ENCODE measurements at places on chromosomes 11 and 22.
A peak's percentile ranks its signal among the peaks of the same experiment; 100 is the strongest.

DNA sequence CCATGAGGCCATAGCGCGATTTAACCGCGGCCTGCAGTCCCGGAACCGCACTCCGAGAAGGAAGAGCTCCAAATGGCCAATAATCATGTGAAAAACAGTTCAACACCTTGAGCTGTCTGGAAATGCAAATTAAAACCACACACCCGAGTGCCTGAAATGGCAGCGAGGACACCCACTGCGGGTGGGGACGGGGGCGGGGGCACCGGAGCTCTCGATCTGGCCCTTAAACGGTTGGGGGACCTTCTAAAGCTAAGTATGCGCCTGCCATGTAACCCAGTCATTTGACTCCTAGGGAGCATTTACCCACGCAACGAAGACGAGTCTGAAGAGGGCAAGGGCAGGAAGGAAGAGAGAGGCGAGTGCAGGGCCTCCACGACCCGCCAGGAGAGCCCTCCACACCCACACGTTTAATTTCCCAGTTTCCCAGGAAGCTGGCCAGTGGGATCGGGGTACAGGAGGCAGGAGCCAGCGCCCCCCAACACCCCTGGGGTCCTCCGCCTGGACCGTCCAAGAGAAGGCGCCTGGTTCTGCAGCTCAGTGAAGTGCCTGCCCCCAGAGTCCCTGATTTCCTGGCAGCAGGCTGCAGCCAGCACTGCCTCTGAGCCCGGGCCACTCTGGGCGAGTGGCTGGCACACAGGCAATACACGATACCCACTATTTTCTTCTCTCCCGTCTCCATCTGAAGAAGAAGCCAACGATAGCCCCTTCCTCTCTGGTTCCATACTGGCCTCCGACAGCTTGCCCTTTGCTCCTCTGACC lies 1.7 kb downstream of the TTLL8 start:
- no peak for DNase-seq

DNA sequence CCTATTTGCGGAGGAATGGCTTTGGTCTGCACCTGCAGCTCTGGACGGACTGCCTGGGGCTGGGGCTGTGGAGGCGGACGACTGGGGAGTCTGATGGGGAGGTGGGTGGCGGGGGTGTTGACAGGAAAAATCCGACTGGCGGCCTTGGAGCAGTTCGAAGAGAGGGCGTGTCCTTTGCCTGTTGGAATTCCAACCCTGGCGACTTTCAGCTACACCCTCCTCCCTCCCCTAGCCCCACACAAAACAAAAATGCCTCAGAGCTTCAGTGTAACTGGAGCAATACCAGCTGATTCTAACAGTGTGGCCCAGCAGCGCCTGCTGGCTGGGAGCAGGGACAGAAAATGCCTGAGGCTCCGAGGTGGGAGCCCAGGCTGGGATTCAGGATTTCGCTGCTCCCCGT lies 85.4 kb downstream of the ATXN10 start:
- peak; percentile 30 for DNase-seq

GRCh38 chr11:132451942-132452601 lies 1080.2 kb downstream of the OPCML start:
- no peak for DNase-seq

DNA sequence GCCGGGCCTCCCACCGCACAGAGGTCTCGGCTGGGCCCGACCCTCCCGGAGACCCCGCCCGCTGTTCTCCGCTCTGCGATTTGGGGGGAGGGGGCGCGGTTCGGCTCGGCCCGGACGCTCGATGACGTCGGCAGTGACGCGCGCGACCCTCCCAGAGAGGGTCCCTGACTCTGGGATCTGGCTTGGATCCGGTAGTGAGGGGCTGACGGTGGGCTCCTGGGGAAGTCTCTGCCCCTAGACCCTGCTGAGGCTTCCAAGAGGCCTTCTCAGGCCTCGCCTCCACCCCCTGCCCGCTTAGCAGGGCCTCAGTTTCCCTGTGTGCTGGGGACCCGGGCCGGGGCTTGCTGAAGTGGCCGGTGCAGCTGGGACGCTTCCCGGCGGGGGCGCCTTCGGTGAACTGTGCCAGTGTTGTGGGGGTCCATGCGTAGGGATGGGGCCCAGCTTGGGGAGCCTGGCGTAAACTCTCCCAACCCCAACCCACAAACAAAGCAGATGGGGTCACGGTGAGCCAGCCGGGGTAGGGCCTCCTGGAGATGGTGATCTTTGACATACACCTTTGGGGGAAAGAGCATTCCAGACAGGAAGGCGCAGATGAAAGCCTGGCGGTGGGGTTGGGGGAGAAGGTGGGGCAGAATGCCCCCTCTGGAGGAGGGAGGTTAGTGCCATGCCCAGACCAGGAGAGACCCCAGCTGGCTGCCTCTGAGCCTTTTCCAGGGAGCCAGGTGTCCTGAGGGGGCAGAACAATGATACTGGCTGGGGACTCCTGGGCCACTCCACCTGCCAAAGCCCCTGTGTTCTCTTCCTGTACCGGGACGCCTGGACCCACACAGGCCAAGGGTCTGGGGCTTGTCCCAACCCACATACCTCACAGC lies 1.0 kb downstream of the B4GALNT4 start:
- no peak for DNase-seq

DNA sequence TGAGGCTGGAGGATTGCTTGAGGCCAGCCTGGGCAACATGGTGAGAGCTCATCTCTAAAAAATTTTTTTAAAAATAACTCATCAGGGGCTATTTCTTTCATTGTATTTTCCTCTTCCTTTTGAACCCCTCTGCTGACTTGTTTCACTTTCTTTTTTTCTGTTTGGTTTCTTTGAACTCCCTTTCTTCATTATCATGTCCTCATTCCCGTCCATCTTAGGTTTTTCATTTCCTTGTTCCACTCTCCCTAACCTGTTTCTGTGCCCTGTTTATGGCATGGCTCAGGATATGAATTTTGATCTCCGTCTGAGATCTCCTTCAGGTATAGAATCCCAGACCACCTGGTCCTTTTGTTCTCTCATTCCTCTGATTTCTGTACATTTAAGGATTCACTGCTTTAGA lies 12.5 kb downstream of the MARK2 start:
- no peak for DNase-seq

DNA sequence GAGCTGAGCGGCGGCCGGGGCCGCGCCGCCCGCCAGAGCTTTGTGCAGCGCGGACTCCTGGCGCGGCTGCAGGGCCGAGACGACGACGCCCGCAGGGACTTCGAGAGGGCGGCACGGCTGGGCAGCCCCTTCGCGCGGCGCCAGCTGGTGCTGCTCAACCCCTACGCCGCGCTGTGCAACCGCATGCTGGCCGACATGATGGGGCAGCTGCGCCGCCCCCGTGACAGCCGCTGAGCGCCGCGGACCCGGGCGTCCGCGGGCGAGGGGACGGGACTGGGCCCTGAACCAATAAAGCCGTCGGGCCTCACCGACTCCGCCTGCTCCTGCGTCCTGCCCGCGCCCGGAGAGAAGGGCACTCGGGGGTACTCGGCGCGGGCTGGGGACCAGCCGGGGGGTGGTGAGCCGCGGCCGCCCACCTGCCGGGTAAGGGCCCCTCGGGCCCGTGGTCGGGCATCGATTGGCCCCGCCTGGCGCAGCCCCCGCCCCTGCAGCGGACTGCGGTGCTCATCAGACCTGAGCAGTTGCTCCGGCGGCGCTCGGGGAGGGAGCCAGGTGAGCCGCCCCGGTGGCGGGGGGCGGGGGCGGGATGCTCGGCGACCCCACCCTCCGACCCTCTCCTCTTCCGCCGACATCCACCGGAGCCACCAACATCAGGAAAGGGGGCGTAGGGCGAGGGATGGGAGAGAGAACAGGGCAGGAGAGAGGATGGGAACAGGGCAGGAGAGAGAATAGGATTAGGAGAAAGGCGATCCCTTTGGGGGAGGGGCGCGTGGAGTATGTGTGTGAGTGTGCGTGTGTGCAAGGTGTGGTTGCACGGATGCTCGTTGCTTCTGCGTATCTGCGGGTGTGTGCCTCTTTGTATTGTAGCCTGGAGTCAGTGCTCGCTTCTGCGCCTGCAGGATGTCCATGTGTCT lies at the start of gene TMEM25:
TSS of gene TMEM25 (plus strand) at position 510 of the 914 bp plus-strand sequence. CDS start 610 bp downstream, outside the sequence.
- peak; percentile 64 for DNase-seq

DNA sequence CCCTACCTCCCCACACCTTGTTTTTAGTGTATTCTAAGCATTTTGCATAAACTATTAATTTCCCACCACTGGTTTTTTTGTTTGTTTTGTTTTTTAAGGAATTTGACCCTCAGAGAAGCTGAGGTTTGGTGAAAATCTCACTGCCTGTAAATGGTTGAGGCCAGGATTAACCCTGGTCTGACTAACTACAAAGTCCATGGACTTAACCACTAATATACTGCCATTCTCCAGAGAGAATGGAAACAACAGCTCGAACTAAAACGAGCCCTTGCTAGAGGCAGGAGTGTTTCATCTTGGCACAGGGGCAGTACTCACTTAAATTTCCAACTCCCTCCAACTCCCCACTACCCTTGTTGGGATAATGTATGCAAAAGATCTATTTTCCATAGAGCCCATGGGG lies 3.0 kb downstream of the CTNND1 start:
- no peak for DNase-seq

- no peak for DNase-seq
These were observed 681.9 kb downstream of the NTM start for GRCh38 chr11:132052342-132052741.

- no peak for DNase-seq
These were observed 397 bp upstream of the CD44 start for GRCh38 chr11:35138606-35138942.

DNA sequence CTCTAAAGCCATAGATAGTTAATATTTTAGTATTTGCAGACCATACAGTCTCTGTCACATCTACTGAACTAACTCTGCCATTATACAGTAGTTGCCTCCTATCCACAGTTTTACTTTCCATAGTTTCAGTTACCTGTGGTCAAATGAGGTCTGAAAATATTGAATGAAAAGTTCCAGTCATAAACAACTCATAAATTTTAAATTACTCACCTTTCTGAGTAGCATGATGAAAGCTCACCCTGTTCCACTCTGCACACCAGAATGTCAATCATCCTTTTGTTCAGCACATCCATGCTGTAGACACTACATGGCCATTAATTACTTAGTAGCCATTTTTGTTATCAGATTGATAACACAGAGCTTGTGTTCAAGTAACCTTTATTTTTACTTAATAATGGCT lies 51.7 kb upstream of the ME3 start:
- DNase-seq: no peak

- peak; percentile 68 for DNase-seq
These were observed 2.8 kb downstream of the SIPA1 start for GRCh38 chr11:65640483-65641296.

- DNase-seq: no peak
These were observed 46.2 kb downstream of the SHANK2 start for GRCh38 chr11:71206186-71206585.

- no peak for DNase-seq
These were observed 4.6 kb downstream of the SNAP29 start for GRCh38 chr22:20863366-20863765.

DNA sequence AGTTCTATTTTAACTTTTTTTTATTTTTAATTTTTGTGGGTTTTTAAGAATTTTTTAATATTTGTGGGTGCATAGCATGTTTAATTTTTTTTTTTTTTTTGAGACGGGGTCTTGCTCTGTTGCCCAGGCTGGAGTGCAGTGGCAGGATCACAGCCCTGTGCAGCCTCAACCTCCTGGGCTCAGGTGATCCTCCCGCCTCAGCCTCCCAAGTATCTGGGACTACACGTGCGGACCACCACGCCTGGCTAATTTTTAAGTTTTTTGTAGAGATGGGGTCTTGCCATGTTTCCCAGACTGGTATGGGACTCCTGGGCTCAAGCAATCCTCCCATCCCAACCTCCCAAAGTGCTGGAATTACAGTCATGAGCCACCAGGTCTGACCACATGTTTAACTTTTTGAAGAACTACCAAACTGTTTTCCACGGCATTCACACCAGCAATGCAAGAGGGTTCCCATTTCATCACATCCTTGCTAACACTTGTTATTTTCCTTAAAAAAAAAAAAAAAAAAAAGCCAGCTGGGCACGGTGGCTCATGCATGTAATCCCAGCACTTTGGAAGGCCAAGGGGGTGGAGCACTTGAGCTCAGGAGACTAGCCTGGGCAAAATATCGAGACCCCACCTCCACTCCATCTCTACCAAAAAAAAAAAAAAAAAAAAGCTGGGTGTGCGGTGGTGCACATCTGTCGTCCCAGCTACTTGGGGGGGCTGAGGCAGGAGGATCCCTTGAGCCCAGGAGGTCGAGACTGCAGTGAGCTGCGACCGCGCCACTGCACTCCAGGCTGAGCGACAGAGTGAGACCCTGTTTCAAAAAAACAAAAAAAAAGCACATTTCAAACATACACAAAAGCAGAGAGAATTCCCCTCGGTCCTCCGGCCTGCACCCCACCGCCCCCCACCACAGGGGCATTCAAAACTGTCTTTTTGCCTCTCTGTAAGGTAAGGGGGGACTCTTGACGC lies 16.7 kb upstream of the TXNRD2 start:
- DNase-seq: no peak

GRCh38 chr22:27896245-27896644 lies 22.8 kb downstream of the PITPNB start:
- no peak for DNase-seq

- no peak for DNase-seq
These were observed 6.5 kb downstream of the KBTBD3 start for GRCh38 chr11:106070606-106071005.

- DNase-seq: no peak
These were observed 46.1 kb downstream of the ARFGAP2 start for GRCh38 chr11:47130543-47130942.

DNA sequence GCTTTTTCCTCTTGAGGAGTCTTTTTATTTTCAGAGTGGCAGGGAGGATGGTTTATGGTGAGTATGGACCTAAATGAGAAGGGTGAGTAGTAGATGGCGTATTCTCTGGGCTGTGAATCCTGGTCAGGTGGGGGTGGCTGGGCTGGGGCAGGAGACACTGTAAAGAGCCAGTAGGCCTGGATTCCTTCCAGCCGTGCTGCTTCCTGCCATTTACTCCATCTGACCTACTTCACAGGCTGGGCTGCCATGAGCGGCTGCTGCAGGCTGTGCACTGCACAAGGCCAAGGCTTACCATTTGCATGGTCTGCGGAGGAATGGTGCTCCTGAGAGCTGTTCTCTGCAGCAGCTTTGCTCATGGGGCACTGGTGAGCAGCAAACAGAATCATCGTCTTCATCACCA lies 297.6 kb downstream of the KIRREL3 start:
- DNase-seq: peak; percentile 40

DNA sequence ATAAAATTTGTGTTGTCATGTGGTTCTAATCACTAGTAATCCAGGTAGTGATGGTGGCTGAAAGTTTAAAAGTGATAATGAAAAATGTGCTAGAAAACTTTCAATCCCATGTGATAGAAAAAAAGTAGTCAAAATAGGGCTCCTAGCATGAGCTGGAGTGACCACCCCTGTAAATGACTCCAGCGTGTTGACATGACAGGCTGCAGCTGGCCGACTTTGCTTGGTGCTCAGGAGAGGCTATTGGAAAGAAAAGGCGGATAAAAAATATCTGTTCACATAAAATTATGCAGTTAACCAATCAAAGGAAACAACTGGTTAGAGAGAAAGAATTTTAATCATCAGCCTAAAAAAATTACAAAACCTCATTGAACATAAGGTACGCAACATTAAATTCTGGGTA lies 16.9 kb upstream of the MTCH2 start:
- DNase-seq: no peak

DNA sequence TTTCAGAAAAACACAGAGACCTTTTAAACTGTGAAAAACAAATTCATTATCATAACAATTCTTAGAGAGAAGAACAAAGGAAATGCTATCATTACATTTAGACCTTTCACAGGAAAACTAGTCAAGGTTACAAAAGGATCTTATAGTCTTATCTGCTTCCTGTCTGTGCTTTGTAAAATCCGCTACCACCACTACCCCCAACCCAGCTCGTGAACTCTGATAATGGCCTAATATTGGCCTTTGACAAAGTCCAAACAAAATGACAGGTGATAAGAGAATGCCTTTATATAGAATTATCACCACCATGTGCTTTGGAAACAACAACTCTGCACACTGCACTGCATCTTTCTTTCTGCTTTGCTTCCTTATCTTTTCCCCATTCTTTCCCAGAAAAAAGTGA lies 272.5 kb downstream of the SBF2 start:
- DNase-seq: no peak
